ENCODE measurements at places on chromosomes 5 and 9.

DNA sequence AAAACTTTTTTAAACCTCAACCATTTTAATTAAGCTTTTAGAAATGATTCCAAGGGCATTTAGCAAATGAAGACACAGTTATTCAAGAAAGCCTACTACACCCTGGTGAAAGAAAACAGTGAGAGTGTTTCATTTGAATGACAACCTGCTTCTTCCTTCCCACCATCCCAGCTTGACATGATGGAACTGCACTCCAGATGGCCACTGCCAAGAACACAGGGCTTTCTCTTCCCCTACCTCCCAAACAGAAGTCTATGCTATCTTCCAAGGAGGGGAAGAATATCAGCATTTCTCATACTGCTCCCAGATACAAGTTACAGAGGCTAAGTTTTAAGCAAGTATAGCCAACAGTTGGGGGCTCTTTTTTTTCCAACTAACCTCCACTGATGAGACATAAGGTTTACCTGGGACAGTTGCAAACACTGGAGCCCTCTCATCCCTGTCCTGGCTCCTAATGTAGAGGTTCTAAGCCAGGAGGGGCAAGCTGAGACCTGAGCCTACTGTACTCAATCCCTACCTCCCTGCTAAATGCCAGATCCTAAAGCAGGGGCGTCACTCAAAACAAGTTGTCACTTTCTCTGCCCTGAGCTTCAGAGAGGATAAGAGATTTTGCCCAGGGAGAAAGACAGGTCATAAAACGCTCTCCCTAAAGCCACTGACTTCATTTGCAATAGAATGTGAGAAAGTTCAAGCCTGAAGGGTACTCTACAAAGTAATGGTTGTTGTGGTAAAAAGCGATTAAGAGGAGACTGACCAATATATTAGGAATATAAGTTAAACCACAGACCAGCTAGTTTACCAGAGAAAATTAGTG, 88.5 kb upstream of the SLC27A6 start:
- DNase-seq: no peak

DNA sequence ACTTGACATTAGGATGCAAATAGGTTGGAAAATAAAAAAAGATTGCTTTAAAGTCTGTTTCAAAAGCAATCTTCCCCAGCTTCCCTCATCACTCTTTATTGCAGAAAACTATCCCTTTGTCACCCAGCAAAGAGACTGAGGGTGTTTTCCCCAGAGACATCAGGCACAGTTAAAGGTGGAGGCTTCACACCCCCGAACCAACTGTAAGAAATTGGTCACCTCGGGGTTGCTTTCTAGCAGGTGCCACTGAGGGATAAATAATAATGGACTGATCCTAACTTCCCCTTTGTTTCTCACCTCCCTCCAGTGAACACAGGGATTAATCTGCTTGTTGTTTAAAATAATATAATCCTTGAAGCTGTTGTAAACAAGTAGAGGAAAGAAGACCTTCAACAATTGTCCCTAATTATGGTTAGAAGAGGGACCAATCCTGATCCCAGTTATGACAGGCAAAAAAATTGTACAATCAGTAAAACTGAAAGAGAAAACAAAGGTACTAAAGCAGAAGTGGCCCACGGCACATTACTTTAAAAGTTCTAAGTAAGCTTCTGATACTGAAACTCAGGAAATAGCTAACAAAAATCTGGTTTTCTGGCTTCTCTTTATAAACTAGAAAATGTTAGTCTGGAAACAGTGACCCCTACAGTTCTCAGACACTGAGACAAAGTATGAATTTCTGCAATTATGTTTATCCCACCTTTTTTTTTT, 6.6 kb upstream of the PCSK1 start:
- DNase-seq: peak; percentile 20

GRCh38 chr5:140239939-140240700, 62.8 kb downstream of the PFDN1 start:
- peak; percentile 69 for DNase-seq

DNA sequence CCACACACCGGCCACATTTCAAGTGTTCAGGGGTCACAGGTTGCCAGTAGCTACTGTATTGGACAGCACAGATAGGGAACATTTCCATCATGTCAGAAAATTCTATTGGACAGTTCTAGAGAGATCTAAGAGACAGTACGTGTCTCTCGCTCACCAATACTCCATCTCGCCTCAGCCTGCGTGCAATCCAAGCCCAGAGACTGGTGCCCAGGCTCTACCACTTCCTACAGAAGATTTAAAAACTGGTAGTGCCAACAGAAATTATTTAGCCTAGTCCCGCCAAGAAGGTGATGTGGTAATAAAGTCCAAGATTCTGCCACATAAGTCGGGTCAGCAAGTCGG, 390 bp upstream of the SNX2 start:
- no peak for DNase-seq

DNA sequence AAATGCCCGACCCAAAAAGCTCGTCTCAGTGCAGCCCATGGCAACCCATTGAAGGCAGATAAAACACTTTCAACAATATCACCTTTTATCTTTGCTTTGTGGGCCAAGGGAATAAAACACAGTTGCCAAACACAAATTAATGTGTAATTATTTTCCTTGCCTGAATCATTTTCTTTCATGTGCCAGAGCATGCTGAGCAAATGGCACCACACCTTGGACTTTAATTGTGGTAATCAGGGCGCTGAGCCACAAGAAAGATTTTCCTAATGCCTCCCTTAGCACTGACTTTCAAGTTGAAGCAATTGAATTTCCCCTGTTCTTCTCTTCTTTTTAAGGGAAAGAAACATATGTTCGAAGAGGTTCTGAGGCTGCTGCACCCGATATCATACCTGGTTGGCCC, 297.1 kb upstream of the MSX2 start:
- no peak for DNase-seq

DNA sequence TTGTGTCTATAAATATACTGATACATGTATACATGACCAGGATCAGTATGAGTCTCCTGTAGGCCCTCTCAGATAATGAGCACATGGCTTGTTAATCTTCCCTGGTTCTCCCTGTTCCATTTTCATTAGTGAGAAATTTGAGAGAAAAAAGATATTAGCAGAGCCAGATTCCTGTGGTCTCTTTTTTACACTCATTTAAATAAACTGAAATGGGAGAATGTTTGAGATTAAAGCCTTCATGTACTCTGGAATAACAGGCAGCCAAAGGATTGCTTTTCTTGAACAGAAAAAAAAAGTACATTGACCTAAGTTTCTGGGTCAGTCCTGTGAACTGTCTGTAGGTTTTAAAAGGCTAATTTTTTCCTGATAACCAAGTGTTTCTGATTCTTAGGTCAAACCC, 44.2 kb downstream of the PWWP2A start:
- no peak for DNase-seq

DNA sequence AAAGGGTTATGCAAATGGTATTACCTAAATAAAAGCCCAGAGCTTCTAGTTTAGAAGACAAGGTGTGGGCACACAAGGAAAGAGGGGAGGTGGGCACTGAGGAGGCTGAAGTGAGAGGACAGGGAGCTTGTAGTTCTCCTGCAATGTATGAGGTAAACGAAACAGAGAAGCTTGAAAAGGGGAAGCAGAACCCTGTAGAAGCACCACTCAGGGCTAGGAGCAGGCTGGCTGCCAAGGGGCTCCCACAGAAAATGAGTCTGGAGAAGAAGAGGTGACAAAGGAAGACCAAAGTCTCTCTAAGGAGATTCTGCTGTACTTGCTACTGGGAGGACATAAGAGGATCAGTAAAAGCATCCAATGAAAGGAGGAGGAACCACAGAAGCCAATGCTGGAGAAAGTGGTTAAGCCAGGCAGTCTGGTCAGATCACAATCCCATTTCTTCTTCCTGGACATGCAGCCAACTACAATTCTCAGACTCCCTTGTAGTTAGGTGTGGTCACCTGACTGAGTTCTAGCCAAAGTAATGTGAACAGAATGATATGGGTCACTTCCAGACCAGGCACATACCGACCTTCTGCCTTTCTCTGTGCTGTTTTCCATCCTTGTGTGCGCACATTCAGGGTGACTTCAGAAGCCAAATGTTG, 174.5 kb upstream of the MAP3K1 start:
- no peak for DNase-seq

DNA sequence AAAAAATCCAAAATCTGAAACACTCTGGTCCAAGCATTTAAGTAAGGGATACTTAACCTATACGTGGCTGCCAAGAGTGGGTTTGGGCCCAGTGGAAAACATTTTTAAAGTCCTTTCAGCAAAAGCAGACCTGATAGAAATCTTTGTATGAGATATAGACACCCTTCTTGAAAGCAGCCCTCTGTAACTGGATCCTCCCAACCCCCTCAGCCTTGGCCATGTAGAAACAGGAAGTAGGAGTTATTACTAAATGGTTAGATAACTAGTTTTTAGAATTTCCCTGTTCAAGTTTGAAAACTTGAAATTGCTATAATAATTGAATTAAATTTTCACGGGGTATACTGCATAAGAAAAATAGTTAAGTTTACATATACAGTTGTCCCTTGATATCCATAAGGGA, 111.3 kb upstream of the PCA3 start:
- no peak for DNase-seq

All from endothelial cell of umbilical vein (primary cell).